ENCODE measurements at places on chromosomes 4 and X. TPM values are rescaled to one million over a fixed set of nuclear protein-coding genes. Genes with fewer than 3 reads are reported as not detected.

Gene TACC3
- polyA plus RNA-seq: 25.7 TPM

Gene SSX3
- not detected for polyA plus RNA-seq

Gene CCDC110
- 0.46 TPM for polyA plus RNA-seq

Gene SLIT2
- 0.67 TPM for polyA plus RNA-seq

Gene AMOT
- polyA plus RNA-seq: 0.77 TPM
